Astrocyte (in vitro differentiated cells and primary cell): ENCODE measurements at places on chromosomes 6 and 20.

DNA sequence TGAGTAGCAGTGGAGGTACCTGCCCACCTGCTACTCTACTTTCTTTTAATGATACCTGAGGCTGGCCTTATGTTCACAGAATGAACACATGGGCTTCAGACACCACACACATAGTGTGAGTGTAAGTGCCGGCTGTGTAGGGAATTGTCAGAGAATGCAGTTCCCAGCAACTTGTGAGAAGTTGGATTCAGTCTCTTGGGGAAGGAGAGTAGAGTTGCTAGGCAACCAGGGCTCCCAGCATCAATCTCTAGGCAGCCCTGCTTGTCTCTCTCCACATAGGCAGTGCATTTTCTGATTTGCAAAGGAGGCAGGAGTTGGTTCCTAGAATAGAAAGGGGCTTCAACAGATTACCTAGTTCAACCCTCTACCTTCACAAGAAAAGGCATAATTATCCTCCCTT lies 74.1 kb downstream of the BFSP1 start:
- no peaks in the 10 kb centered on the region for H3K36me3 ChIP-seq
- no peaks in the 10 kb centered on the region for H3K4me1 ChIP-seq
- no peak for DNase-seq
- H3K4me3 ChIP-seq, result no peak overlapping the region
- no peaks in the 10 kb centered on the region for H3K27me3 ChIP-seq
- H3K27ac ChIP-seq, result no peak overlapping the region

- no peaks in the 10 kb centered on the region for H3K36me3 ChIP-seq
- DNase-seq, result no peak
- H3K4me1 ChIP-seq, result no peaks in the 10 kb centered on the region
- H3K4me3 ChIP-seq, result no peak overlapping the region
- peaks cover 6% of the 10 kb centered on the region for H3K27me3 ChIP-seq
- H3K27ac ChIP-seq, result no peak overlapping the region
Observed at GRCh38 chr6:33992191-33992590, 153.7 kb downstream of the GRM4 start.

GRCh38 chr20:20499439-20499838 lies 131.5 kb downstream of the INSM1 start:
- H3K4me1 ChIP-seq, result peaks cover 5% of the 10 kb centered on the region
- DNase-seq, result no peak
- no peaks in the 10 kb centered on the region for H3K36me3 ChIP-seq
- H3K27ac ChIP-seq, result no peak overlapping the region
- H3K27me3 ChIP-seq, result no peaks in the 10 kb centered on the region

DNA sequence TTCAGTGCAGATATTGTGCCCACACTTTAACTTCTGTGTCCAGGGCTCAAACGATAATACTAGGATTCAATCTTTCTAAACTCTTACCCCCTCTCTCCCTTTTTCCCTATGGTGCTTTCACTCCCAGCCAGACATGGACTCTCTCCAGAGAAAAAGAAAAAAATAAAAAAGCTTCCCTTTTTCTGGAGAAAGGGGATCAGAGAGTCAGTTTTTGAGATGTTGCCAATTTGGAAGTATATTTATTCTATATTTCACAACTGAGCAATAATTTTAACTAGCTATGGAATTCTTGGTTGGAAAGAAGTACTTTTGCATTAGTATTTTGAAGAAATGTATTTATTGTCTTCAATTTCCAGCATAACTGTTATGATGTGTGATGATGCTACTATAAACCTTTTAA lies 72.2 kb upstream of the ZFP64 start:
- H3K4me1 ChIP-seq, result no peaks in the 10 kb centered on the region
- no peaks in the 10 kb centered on the region for H3K27me3 ChIP-seq
- no peak for DNase-seq
- no peaks in the 10 kb centered on the region for H3K36me3 ChIP-seq
- no peak overlapping the region for H3K4me3 ChIP-seq
